ENCODE measurements at places on chromosomes 6 and 20.
A peak's percentile ranks its signal among the peaks of the same experiment; 100 is the strongest.

DNA sequence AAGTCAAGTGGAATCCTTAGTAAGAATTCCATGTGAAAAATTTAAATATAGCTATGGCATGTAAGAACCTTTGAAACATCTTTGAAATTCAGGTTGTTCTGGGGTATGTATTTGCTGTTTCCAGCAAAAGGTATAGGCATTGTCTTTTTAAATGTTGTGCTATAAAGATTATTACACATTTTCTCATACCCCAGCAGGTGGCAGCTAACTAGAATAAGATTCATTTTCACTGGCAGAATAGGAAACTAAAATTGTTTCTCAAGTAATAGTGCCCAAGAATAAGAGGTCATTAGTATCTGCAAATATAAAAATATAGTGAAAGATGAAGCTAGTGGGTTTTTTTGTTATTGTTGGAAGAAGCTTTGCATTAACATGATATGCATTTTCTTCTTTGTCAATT lies 1.8 kb downstream of the GRIK2 start:
- no peak for DNase-seq

DNA sequence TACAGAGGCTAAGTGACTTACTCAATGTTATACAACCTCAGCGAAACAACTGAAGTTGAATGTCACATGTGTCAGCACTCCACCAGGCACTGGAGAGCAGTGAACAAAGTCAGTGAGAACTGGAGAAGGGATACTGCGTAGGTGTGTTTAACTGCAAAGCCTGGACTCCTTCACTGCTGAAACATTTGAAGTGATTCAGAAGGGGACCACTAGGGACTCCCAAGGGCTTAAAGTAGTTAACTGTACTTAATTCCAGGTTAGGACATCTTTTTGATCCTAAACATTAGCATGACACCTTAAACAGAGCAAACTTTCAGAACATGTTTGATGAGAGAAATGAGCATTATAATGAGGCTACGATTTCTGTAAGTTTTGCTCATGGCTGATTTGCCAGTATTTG lies 45.0 kb upstream of the ZBTB24 start:
- no peak for DNase-seq

DNA sequence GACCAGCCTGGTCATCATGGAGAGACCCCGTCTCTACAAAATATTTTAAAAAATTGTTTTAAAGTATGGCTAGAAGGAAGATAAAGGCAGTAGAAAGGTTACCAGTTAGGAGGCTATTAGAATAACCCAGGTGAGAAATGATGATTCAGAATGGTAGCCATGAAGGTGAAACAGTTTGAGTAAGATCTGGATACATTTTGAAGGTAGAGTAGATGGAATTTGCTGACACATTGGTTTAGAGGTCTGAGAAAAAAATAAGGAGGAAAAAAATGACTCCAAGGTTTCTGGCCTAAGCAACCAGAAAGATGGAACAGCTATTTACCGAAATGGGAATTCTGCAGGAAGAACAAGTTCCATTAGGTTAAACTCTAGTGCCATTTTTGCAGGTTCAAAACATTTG lies 167.9 kb upstream of the TAB2 start:
- no peak for DNase-seq

DNA sequence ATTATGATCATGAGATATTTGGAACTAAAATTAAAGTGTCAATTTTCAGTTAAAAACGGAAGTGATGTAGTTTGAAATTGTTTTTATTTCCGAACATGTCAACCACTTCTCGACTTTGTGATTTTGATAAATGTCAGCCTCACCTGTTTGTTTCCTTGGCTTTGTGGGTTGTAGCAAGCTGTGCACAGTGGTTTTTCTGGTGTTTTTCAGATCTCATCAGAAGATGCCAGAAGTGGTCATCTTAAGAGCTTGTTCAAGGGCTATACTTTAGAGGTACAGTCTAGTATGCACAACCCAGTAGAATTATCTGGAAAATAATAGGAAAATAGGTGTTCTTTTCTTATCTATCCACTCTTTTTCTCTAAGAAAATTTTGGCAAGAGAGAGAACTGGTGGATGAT lies 134.0 kb downstream of the GRIK2 start:
- no peak for DNase-seq

DNA sequence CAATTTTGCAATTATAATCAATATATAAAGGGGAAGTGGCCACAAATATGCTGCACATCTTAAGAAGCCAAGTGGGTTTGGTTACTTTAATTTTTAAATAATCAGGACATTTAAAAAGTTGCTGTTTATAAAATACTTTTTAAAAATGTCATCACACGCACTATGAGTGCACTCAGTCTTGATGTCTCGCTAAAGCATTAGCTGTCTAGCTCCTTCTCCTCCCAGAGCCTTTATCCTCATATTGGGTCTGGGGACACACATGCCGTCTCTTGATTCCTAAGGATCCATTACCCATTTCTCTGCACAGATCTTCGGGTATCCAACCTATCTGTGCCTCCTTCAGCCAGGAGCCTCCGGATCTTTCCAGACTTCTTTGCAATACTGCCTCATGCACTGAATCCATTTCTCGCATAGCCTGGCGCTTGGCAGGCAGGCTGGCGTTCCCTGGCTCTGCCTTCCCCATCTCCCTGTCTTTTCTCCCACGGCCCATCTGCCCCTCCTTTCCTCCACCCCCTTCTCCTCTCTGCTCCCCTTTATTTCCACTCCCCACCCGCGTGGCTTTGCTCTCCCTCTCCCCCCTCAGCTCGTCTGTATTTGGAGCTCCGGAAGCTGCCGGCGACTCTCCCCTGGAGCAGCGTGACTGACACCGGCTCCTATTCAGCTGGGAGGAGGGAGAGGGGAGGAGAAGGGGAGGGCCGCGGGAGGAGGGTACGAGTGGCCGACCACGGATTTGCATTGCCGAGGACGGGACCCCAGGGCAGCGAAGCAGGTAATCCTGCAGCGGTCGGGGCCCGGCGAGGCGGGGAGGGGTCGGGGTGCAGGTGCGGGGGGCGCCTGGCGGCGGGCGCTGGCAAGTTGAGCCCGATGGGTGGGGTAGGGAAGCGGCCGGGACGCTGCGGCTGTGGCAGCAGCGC lies at the start of gene CAP2:
TSS of gene CAP2 (plus strand) at position 618 of the 914 bp plus-strand sequence. CDS start 27,961 bp downstream, outside the sequence.
- no peak for DNase-seq

GRCh38 chr6:167917551-167918154 lies 79.8 kb upstream of the KIF25 start:
- DNase-seq, result no peak

DNA sequence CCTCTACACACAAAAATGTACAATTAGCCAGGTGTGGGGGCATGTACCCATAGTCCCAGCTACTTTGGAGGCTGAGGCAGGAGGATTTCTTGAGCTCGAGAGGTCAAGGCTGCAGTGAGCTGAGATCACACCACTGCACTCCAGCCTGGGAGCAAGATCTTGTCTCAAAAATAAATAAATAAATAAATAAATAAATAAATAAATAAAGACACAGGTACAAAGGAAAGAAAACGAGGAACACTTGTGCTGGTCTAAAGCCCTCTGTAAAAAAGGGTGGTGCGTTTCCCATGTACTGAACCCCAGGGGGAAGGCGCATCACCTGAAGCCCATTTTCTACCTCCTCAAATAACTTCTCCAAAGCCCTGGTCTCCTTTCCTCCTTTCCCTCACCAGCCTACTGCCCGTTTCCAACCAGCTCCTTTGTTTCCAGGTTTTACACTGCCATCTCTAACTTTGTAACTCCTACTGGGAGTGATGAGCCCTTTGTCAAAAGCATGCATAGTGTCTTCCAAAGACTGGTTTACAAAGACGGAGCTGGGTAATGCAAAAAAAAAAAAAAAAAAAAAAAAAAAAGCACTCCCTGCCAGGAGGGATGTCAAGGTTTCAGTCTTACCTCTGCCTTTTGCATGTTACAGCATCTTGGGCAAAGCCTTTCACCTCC lies 81.5 kb upstream of the SOX4 start:
- DNase-seq, result no peak

DNA sequence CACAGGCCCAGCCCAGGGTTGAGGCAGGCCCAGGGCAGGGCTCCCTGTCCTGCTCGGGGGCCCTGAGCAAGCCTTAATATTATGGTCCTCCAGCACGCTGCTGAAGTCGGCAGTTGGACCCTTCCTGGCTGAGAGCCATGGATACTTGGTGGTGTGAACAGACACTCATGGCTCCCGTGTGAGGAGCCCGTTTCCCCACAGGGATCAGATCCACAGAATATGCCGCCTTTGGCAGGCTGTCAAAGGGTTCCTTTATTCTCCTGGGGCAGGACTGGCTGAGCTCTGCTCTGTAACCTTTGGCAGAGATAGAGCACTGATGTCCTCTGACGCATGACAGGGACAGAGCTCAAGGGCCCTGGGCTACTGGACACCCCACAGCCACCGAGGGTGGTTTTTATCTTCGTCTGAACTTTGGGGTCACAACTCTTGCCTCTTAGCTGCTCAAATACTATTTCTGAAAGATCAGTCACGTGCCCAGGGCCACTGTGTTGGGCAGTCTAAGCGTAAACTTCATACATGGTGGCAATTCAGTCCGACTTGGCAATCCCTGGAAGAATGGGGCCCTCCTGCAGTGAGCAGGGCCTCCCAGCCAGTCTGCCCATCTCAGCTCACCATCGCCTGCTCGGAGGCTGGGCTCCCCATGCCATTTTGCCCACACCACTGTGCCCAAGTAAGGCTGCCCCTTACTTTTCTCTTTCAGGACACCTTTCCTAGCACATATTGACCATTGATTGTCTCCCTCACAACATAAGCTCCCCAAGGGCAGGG lies 49.1 kb downstream of the TTI1 start:
- no peak for DNase-seq

GRCh38 chr6:41648921-41649320 lies 10.7 kb downstream of the MDFI start:
- DNase-seq, result no peak

- peak; percentile 52 for DNase-seq
These were observed 2.4 kb downstream of the SYNE1 start for GRCh38 chr6:152634773-152635172.

GRCh38 chr20:44990957-44991356 lies 24.6 kb downstream of the STK4 start:
- no peak for DNase-seq

GRCh38 chr6:15472621-15473020 lies 190.2 kb downstream of the DTNBP1 start:
- DNase-seq, result no peak

DNA sequence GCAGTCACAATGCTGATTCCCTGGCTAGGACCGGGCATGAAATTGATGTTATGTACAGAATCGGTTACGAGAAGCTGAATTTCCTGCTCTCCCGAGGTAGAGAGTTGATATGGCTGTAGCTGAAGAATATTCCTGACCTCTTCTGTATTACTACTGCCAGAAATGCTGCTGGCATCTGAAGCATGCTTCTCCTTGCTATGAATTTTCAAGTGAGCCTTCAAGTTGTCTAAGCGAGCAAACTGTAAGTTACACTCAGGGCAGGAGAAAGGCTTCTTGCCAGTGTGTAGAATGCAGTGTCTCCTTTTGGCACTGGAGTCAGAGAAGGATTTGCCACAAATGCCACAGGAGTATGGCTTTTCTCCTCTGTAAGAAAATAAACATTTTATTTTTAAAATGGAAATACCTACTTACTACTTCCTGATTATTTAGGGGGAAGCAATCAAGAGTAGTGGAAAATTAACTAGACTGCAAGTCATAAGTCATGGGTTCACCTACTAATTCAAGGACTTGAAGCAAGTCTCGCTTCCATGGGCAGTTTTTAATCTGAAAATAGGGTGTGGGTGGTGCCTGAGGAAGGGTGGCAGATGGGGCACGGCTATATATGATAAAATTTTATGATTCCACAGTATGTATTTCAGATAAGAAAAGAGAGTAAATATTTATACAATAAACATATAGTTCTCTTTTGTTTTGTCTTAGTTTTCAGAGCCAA lies 10.8 kb upstream of the MICAL1 start:
- no peak for DNase-seq

DNA sequence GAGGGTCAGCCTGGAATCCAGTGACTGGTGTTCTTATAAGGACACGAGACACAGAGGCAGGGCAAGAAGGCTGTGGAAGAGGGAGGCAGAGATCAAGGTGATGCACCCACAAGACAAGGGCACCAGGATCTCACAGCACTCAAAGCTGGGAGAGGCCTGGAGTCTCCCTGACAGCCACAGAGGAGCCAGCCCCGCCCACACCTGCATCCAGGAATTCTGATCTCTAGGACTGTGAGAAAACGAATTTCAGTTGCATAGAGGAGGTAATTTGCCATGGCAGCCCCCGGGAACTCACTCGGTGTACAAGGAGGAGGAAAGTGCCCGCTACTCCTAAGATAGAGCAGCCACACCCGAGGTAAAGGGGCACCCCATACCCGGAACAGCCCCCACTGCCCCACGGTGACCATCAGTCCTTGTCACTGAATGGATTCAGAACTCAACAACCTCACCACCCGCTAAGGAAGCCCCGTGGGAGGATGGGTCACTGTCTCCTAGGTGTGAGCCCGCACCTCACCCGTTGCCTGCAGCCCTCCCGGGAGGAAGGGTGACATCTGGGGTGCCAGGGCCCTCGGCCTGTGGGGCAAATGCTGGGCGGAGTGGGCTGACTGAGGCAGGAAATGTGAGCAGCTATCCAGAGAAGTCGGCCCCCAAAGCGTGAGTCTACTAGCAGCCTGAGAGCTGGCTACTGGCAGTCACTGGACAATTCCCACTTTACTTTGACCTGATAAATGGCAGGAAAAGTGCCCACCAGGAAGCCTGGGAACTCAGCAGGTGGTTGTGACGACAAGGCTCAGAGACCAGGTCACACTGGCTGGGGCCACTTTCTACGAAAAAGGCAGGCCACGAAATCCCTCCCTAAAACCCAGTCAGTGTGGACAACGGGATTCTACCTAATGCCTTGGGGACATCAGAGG lies 22.4 kb downstream of the DLL1 start:
- no peak for DNase-seq

DNA sequence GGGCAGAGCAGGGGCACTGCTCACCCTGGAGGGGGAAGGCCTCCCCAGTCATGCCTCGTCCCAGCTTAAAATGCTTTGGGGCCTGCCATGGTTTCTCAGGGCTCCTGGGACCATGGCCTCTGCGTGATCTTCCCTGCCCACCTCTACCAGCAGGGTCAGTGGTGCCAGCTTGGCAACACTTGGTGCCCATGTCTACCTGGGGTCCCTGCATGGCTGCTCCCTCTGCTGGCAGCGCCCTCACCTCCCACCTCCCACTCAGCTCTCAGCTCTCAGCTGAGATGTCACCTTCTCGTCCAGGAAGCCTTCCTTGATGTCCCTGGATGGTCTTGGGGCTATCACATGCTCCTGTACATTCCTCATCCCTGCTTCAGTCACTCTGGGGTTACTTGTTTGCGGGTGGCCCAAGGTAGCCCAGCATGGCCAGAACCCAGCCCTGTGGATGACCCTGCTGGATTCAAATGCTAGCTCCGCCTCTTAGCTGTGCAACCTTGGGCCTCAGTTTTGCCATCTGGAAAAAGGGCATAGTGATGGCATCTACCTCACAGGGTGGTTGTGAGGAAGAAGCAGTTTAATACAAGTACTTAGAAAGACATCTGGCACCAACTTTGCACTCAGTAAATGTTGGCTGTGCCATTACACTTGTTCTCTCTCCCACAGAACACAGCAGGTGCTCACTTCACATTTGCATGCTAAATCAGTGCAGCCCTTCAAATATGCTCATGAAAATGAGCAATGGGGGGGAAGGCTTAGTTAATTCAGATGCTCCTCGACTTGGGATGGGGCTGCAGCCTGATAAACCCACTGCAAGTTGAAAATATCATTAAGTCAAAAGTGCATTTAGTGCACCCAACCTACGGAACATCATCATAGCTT lies 53.5 kb upstream of the PTPN1 start:
- DNase-seq, result no peak

- no peak for DNase-seq
These were observed 162.9 kb upstream of the SASH1 start for GRCh38 chr6:148179786-148180185.
